ENCODE measurements at places on chromosomes 4 and X.
A peak's percentile ranks its signal among the peaks of the same experiment; 100 is the strongest.

DNA sequence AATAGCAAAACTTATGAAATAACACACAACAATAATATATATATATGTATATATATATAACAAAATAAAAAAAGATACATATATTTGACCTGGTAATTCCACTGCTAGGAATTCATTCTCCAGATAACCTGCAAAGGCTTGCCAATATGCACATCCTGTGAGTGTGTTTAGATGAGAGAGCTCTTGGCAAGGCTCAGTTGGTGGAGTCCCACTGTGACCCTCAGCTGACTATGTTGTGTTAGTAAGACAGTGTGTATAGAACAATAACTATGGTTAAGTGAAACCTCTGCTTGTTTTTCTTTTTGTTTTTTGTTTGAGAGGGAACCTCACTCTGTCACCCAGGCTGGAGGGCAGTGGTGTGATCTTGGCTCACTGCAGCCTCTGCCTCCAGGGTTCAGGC is 39.5 kb upstream of the RBMX start:
- no peak for DNase-seq

GRCh38 chr4:30801876-30802275 is 81.7 kb downstream of the PCDH7 start:
- no peak for DNase-seq

GRCh38 chr4:17060230-17060629 is 161.8 kb upstream of the LDB2 start:
- DNase-seq: no peak

GRCh38 chr4:104749062-104749461 is 254.4 kb upstream of the CXXC4 start:
- no peak for DNase-seq

DNA sequence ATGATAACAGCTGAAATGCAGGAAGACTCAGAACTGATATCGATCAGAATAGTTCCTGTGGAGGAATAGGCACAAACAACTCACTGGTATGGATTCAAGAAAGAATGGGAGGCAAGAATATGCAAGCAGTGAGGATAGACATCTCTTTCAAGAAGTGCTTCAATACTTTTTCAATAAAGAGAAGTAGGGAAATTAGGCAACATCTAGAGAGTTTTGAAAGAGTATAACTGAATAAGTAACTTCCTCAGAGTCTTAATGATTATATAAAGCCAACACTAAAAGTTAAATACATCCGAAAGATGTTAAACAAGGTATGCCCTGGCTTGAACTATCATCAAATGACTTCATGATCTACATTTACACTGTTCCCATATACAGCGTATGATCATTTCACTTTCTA is 1443.0 kb downstream of the PCDH7 start:
- DNase-seq: no peak

DNA sequence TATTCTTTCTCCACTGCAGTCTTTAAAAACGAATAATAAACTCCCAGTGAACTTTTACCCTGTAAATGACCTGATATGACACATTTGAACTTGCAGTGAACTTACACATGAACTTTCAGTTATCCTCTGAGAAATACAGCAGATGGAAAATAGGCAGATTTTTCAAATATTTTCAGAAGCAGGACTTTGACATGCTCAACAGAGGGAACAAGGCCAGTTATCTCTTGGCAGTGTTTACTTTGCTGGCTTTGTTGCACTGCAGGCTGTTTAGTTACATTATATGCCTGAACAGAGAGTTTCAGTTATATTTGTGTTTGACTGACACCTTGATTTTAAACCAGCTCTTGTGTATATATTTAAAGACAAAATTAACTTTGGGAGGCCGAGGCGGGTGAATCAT is 47.6 kb upstream of the FGG start:
- DNase-seq: peak; percentile 62

GRCh38 chr4:185115827-185116232 is 27.2 kb upstream of the SLC25A4 start:
- peak; percentile 9 for DNase-seq

GRCh38 chr4:26815706-26816105 is 44.9 kb upstream of the STIM2 start:
- no peak for DNase-seq

DNA sequence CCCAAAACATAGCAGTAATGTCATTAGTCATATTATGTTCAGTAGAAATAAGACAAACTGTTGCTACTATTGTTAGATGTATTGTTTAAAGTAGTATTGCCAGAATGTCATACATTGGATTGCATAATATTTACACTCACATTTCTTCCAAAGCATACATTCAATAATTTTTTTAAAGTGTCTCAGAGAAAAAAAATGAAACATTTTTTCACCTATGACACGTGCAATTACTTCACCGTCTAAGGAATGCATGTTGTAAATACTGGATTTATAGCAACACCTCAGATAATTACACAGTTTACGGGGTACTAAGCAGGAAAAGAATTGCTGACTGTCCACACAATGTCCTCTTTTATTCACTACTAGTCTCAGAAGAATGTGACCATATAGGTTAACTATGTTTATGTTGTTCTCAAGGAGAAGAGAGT is 162.1 kb downstream of the PCDH18 start:
- no peak for DNase-seq

DNA sequence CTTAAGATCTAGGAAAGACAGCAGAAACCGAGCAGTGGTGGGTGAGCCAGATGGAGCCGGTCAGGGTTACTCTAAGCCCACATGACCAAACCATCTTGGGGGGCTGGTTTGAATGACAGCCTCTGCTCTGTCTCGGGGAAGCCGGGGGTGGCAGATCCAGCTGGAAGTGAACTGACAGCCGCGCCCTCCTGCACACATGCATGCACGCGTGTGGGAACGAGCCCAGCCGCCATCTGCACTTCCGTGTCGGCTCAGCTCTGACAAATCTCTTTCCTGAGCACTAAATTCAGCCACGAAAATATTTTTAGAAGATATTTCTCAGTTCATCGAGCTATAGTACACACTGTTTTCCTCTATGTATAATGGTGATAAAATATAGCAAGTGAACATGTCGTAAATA is 115.5 kb downstream of the DCTD start:
- no peak for DNase-seq

GRCh38 chrX:45110494-45110893 is 90.2 kb downstream of the DIPK2B start:
- DNase-seq: no peak

- no peak for DNase-seq
Observed at GRCh38 chr4:56261027-56261426, 126.3 kb downstream of the AASDH start.

- peak; percentile 23 for DNase-seq
Observed at GRCh38 chrX:42530027-42530426, 247.9 kb downstream of the PPP1R2C start.

DNA sequence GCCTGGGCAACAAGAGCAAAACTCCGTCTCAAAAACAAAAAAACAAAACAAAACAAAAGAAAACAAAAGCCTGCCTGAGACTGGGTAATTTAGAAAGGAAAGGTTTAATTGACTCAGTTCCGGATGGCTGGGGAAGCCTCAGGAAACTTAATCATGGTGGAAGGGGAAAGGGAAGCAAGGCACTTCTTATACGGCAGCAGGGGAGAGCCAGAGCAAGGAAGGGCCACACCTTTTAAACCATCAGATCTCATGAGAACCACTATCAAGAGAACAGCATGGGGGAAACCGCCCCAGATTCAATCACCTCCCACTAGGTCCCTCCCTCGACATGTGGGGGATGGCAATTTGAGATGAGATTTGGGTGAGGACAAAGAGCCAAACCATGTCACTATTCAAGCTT is 122.2 kb downstream of the UBE2K start:
- DNase-seq: no peak

GRCh38 chr4:42112846-42113245 is 39.6 kb downstream of the BEND4 start:
- DNase-seq: no peak

- DNase-seq: no peak
Observed at GRCh38 chrX:14173873-14174272, 144.2 kb upstream of the GEMIN8 start.

- no peak for DNase-seq
Observed at GRCh38 chr4:814312-814850, 11.5 kb downstream of the CPLX1 start.

GRCh38 chr4:64715741-64716140 is 306.5 kb upstream of the TECRL start:
- DNase-seq: no peak

DNA sequence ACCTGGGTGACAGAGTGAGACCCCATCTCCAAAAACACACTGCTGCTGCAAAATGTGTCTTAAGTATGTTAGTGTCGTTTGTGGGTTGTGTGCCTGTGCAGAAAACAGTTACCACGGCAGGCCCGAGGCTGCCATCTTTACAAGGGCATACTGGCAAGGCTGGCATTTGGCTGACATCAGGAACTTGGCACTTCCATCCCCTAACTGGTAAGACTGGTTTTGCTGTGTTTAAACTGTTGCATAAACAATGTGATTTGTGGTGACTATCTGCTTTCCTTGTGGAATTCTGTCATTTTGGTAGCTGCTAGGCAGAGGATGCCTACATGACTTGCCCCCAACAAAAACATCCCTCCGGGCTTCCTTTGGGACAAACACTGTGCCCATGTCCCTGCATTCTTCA is 12.3 kb downstream of the LRP2BP start:
- DNase-seq: no peak

- DNase-seq: no peak
Observed at GRCh38 chrX:39559229-39559628, 538.5 kb downstream of the BCOR start.

DNA sequence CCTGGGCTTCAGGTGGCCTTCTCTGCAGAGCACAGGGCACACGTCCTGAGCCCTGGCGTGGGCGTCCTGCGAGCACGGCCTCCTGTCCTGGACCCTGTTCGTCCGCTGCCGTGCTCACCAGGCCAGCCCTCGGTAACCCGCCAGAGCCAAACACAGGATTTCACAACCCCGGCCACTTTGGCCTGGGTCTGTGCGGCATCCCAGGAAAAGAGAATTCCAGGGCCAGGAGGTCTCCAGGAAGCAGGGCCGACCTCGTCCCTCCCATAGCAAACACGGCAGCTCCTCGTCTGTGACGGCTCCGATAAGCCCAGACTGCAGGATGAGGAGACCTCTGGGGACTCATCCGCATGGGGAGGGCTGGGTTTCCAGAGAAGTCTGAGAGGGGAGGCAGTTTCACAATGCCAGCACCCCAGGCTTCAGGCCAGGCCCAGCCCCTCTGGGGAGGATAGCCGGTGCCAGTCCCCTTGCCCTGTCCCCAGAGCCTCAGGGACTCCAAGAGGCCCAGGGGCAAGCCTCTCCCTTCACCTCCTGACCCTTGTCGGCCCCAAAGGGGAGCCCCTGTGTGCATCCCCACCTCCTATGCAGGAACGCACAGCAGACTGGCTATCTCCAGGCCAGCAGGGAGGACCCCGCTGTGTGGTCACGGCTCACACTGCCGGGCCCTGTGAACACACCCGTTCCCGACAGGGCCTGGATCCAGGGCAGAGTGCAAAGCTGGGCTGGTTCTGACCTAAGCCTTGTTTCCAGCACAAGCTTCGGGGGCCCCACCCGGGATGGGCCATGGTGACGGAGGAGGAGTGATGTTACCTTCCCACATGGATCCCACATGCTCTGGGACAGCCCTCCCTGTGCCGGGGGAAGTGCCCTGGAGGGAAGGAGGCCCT is 22.3 kb upstream of the HTRA3 start:
- no peak for DNase-seq

- DNase-seq: no peak
Observed at GRCh38 chr4:6198278-6198677, 2.1 kb downstream of the JAKMIP1 start.

GRCh38 chr4:112940336-112940735 is 109.1 kb upstream of the ANK2 start:
- no peak for DNase-seq

DNA sequence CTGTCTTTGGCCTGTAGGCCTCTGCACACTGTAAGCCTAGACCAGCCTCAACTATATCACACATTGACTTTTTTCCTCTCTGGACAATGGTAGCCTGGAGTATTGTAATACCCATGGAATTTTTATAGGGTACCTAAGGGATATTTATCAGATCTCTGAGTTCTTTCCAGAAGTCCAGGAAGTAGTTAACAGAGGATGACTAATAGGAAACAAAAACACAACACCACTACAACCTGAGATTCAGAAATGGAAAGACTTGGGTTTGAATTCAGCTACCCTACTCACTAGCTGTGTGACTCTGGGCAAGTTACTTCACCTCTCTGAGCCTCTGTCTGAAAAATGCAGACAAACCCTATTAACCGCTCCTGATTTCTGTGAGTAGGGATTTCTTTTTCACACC is 7.7 kb upstream of the STX18 start:
- DNase-seq: no peak

- no peak for DNase-seq
Observed at GRCh38 chr4:32985256-32985655, 2265.1 kb downstream of the PCDH7 start.

DNA sequence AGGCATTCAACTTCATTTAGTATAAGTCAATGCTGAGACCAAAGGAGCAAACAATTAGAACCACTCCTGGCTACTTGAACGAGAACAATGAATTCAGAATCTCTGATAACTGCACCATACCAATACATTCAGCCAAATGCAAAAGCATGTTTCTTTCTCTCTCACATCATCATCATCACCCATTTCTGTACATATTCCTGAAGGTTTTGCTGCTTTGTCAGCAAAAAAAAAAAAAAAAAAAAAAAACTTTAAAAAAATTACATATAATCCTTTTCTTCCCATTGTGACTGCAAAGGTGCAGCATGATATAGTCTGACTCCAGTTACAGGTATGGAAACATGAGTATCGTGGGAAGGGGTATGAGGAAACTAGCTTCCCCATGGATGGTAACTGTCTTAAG is 35.6 kb downstream of the FBXW7 start:
- no peak for DNase-seq

DNA sequence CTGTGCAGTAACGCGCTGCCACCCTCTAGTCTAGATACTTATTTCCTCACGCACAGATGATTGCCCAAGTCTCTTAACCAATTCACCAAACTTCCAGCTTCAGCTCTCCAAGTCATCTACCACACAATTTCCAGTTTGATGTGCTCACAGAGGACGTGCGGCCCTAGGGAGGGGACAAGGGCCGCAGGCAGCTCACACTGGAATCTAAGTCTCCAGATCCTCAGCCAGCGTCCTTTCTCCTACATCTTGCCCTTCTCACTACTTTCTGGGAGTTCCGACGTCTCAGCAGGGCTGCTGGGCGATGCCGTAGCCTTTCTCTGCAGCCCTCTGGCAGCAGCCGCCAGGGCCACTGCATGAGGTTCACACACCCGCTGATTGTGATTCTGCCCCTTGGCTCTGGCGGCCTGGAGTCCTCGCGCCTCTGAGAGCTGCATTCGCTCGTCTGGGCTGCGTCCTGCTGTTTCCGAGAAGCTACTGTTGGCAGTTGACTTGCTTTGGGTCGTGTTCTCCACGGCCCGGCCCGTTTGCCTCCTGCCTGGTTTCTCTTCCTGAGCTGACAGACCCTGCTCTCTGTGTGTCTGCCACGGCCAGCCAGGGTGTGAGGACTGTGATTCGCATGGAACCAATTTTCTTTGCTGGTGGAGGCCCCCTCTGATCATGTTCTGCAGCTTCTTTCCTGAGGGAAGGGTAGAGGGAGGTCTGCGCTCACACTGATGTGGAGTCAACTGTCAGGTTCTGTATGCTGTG is 14.1 kb upstream of the TMEM131L start:
- DNase-seq: no peak

GRCh38 chr4:13007802-13008470 is 476.2 kb downstream of the RAB28 start:
- DNase-seq: peak; percentile 35

GRCh38 chr4:102500352-102500695 is 835 bp upstream of the NFKB1 start:
- DNase-seq: no peak

GRCh38 chr4:8061145-8061544 is 97.5 kb downstream of the ABLIM2 start:
- DNase-seq: no peak

Data from skin of body (tissue), 3 donors.